ENCODE measurements at places on chromosomes 12 and 14.

GRCh38 chr12:117583677-117584225 is 222.3 kb upstream of the NOS1 start:
- no peak for DNase-seq

- no peak for DNase-seq
These were observed 1.2 kb downstream of the CCDC92 start for GRCh38 chr12:123971449-123971769.

GRCh38 chr12:40464121-40464520 is 228.1 kb upstream of the CNTN1 start:
- DNase-seq: no peak

DNA sequence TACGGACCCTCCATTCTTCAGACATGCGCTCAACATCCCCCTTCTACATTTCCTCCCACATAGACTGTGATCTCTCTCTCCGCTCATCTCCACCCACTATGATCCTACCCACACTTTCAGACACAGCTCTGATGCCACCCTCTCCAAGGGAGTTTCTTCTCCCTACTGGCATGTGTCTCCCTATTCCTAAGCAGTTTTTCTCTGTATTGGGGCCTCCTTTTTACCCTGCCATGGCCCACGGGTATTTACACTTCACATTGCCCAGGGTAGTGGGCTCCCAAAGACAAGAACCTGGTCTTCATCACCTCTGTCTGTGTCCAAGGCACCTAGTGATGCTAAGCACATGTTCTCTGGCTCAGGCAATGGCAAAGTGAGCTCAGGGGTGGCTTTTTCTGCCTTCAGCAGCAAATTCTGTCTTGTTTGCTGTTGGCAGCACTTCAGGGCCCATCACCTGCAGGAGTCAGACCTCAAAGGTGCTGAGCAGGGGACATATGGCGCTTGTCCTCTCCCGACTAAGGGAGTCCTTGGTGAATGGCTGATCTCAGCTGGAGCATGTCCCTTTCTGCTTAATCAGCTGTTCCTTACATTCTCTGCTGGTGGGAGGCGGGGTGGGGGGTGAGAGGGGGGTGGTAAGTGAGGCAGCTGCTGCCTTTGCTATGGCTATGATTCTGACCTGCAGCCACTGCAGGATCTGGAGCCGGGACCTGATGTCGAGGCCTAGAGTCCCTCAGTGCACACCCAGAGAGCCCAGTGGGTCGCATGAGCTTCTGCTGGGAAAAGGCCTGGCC is 256.8 kb downstream of the PCNX1 start:
- no peak for DNase-seq

DNA sequence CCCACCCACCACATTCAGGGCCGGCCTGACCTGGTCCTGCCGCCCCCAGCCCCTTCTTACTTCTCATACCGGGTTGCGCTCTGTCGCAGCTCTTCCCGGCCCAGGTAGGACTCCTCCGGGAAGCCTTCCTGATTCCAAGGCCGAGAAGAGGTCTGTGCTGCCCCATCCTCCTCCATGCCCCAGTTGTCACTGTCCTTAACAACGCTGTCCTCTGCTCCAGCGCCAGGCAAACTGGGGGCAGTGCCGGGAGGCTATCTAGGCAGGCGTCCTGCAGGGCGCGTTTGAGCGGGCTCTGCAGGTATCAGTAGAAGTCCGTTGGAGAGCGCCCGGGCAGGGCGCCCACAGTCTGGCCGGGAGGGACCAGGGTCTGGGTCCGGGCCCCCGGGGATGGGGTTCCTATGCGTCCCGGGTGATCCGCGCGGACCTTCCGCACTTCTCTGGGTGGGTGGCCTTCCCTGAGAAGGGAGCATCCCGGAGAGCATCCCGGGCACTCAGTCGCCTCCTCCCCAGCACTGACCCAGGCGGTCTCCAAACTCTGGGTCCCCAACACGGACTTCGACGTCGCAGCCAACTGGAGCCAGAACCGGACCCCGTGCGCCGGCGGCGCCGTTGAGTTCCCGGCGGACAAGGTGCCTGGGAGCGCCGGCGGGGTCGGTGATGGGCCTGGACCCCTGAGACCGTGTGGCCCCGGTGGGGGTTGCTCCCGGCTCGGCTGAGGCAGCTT is 900 bp downstream of the AMN start:
- no peak for DNase-seq

DNA sequence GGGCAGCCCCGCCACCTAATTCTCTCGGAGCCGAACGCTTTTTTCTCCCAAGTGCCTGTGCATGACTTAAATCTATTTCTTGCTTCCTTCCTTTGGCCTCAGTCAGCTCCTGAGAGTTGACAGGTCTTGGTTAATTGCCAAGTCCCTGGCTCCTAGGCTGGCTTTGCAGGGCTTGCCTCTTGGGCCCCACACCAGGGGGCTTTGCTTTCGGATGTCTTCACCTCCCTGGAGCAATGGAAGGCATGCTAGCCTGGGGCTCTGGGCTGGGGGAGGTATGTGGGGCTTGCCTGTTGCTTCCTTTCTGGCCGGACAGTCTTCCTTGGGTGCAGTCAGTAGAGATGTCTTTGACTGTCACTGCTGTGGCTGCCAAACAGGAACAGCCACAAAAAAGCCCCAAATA is 2.2 kb upstream of the KRT80 start:
- no peak for DNase-seq

DNA sequence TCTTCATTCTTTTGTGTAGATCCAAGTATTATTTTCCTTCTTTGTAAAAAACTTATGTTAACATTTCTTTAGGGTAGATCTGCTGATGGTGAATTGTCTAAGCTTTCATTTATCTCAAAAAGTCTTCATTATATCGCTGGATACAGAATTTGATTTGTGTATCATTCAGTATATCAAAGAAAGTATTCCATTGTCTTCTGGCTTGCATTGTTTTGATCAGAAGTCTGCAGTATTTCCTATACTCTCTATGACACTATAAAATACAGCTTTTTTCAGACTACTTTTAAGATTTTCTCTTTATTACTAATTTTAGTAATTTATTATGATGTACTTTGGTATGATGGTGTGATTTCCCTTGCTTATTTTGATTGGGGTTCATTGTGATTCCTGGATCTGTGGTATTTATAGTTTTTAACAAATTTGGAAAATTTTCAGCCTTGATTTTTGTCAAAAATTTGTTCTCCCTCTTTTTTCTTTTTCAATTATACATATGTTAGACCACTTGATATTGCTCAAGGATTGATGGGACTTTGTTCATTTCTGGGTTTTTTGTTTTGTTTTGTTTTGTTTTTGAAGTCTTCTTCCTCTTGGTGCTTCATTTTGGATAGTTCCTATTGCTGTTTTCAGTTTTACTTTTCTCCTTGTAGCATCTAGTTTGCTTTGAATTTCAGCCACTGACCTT is 176.5 kb downstream of the ZFP36L1 start:
- DNase-seq: no peak

GRCh38 chr14:88229428-88229827 is 93.6 kb downstream of the KCNK10 start:
- DNase-seq: no peak

- DNase-seq: no peak
These were observed 10.2 kb downstream of the KRT82 start for GRCh38 chr12:52395761-52396434.

DNA sequence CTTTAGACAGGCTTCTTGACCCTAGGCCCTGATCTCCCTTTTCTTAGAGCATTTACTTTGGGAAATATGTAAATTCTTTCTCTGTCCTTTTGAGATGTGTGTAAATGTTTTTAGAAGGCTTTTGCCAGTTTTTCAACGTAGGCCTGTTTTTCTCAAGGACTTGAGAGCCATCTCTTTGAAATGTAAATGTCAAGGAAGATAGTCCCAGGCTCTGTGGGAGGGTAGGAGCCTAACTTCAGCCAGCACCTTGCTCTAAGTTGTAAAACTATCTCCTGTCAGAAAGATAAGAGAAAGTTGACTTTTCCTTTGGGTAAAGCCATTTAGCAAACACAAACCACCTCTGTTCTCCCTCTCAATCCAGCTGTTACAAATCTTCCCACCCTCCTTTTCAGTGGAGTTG is 219.8 kb downstream of the RPS29 start:
- no peak for DNase-seq

DNA sequence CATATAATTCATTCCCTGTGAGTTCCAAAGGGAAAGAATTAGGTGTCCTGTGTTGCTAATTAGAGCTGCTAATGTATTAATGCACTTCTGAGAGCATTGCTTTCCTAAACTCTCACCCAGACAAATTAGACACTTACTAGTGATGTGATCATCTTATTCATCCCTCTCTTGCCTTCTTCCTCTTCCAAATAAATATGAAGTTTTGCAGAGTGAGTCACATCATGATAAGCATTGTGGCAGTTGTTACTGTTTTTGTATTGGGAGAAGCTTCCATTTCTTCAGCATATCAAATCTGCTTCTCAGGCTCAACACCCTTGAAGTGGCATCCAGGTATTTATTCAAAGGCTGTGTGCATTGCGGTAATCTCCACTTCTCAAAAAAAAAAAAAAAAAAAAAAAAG is 37.3 kb upstream of the E2F7 start:
- no peak for DNase-seq

- DNase-seq: no peak
These were observed 258.6 kb downstream of the MSRB3 start for GRCh38 chr12:65536876-65537681.

DNA sequence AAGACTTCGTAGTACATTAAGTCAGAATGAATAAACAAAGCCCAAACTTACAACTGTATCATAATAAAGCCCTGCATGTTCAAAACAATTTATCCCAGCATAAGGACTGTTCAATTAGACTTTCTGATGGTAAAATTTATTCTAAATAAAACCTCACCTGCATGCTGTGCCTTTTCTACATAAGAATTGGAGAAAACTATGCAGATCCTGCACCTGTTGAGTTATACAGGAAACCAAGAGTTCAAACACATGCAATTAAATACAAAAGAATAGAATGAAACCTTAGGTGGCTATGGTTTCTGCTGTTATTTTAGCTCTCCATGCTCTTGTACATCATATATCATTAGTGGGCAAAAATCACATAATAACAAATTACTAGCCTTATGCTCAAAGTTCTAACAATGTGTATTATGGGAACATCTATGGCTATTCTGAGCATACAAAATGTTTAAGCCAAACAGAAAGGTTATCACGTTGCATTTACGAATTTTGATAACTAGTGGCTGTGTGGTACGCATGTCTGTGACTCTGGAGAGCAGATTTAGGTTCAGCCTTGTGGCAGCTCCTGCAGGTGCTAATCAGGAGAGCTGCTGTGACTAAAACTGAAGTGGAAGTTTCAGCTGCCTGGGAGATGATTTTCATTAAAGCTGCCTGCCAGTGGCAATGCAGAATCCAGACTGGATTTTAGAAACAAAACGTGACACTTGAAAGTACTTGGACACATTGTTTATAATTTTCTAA is 36.1 kb upstream of the LRFN5 start:
- DNase-seq: no peak

DNA sequence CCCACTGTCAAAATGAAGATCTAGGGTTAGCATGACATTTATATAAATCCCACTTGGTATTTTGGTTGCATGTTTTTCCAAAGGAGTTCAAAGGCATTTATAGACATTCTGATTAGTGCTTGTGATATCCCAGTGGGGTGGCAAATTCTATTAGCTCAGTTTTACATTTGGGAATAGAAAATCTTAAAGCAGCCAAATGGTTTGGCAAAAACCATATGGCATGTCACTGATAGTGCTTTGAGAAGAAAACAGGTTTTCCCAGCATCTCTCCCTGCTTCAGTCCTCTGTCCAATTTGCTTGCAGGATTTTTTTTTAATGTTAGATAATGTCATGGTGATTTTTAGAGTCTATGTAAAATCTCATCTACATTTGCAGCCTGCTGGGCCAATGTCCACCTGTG is 225.1 kb upstream of the DIO3 start:
- no peak for DNase-seq

DNA sequence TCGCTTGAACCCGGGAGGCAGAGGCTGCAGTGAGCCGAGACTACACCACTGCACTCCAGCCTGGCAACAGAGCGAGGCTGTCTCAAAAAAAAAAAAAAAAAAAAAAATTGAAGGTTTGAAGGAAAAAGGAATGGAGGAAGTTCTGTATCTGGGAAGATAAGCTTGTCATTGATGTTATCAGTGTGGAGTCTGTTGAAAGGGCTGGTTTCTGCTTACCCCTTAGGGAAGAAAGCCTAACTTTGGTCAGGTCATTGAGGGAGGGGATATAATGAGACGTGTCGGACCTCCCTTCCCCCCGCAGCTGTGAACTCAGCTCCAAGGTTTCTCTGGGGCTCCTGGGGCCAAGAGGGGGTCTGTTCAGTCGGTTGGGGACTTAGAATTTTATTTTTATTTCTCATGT is 16.4 kb downstream of the DAO start:
- DNase-seq: no peak

DNA sequence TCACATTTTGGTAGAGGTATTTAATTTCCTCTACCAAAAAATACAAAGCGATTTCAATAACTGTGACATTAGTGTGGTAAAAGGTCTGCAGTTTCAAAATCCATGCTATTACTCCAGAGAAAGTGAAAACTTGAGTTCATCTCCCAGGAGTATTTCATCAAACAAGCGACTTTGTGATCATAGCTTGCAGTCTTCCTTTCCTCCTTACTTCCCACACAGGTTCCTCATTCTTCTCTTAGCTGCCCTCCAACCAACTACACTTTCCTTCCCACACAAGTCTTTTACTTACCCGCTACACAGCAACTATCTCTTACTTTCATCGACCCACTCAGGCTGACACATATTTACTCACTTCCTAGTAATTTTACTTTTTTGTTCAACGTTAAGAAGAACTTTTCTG is 413.4 kb upstream of the USP15 start:
- DNase-seq: no peak

DNA sequence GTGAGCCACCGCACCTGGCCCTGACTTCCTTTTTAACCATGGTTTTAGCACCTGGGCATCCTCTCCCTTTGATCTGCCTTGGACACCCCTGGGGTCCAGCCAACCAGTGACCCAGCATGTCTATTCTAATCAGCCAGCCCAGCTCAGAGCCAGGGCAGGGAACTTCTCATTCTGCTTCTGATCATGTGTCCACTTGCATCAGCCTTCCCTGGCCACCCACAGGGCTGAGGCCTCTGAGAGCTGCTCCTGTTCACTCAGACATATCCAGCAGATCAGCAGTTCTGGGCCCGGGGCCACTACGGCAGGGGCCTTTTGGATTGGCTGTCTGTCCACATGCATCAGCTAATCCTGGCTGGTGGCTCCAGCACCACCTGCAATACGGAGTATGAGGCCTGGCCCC is 117.9 kb upstream of the MAP1LC3B2 start:
- no peak for DNase-seq

DNA sequence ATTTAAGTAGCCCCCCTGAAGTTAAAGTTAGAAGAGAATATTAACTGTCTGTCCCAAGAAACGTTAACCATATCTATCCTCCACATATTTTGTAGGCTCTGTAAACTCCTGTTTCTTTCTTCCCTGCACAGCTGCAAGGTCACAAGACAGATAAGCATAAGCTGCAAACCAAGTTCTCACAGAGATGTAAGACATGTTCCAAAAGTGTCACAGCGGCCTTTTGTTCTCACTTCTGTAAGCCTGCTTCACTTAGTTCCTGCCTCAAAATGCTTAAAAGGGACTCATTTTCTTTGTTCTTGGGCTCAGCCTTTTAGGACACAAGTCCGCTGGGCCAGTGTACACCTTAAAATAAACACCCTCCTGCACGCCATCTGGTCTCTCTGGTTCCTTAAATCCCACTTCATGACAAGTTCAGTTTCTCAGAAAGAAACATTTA is 3.2 kb downstream of the RNASE1 start:
- DNase-seq: no peak

All from liver (tissue), 10 donors.